ENCODE measurements at places on chromosomes 5 and 9. TPM values are rescaled to one million over a fixed set of nuclear protein-coding genes. Genes with fewer than 3 reads are reported as not detected.

Gene ABLIM3
- polyA plus RNA-seq: 1.3 TPM

DNA sequence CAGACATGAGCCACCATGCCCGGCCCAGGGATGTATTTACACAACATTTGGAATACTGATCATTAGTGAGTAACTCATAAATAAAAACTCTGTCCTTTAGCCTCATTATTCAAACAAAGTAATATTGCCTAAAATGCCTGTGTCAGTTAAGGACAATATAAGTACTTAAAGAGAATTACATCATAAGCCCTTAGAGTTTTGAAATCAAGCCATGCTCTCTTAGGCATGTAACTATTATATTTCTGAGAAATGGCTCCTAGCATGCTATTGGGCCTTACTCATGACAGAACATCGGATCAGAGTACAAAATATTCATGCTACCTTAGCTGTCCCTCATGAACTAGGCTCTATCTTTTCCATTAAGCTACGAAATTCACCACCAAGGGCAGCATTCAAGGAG is 309.3 kb downstream of the CHSY3 start:
- DNase-seq: no peak

DNA sequence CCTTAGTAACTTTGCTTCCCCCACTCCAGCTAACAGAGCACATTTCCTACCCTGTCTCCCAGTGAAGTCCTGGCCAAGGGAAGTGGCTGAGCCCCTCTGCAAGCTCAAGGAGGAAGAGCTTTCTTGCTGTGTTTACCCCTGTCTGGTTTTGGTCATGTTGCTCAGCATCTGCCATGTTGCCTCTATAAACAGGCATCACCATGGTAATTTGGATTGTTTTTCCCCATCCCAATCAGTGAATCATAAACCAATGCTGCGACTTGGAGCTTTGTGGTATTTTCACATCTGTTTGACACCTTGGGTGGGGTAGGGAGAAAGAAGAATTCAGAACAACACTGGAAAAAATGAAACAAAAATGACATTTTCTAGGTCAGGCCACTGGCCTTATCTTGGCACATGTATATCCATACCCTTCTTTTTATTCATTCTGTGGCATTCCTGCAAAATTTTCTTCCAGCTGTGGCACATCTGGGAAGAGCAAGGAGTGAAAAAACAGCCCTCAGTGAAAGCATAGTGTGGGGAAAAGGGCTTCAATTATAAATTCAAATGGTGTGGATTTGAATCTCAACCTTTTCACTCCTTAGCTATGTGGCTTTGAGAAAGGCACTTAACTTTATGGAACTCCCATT is 42.5 kb downstream of the SLIT3 start:
- DNase-seq: no peak

DNA sequence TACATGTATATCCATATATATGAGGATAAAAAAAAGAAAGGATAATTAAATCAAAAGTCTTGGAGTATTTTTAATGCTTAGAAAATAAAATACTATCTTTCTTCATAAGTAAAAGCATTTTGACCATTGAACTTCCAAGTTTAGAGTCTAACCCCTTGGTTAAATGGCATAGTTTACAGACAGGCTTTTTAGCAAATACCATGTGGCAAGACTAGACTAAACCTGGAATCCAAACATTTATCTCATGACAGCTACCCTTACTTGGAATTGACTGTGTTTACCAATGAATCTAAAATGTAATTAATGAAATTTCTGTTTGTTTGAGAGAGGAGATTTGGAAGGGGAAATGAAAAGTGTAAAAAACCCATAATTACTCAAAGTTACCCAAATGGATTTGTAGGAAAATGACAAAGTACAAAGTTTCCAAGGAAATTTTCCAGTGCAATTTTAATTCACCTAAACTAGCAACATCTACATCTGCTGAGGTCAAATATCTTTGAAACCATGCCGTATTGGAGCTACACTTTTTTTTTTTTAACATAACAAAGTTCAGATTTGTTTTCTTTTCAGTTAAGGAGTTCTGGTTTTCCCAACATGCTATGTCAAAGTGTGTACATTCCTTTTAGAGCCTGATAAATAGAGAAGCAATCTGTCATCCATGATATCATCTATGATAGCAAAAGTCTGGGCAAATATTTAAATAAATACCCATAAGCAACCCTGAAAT is 272.1 kb upstream of the DAB2 start:
- no peak for DNase-seq

- DNase-seq: no peak
Measured at GRCh38 chr9:3509926-3510325, 15.9 kb downstream of the RFX3 start.
